Activated CD8-positive, alpha-beta T cell treated with anti-CD3 and anti-CD28 coated beads for 36 hours (primary cell): ENCODE measurements at places on chromosomes 5 and 9.

DNA sequence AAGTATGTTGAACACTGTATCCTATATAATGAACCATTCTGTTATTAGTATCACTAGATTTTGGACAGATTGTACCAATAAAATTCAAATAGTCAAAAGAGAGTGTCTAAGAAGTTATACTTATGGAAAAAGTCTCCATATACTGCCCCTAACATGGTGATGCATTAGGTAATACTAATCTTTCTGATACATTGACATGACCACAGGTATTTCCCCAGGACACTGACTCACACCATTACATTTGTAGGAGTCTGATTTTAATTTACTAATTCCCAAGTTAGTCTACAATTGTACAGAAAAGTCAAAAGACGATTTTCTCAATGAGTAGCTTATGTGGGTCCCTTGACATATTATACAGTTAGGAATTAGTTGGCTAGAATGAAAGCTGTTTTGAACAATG lies 593.8 kb downstream of the ISL1 start:
- no peak for DNase-seq

GRCh38 chr9:120892748-120893610 lies 16.0 kb upstream of the PHF19 start:
- DNase-seq, result peak; percentile 83

- DNase-seq, result no peak
Measured at GRCh38 chr5:172797771-172798191, 26.8 kb upstream of the DUSP1 start.

DNA sequence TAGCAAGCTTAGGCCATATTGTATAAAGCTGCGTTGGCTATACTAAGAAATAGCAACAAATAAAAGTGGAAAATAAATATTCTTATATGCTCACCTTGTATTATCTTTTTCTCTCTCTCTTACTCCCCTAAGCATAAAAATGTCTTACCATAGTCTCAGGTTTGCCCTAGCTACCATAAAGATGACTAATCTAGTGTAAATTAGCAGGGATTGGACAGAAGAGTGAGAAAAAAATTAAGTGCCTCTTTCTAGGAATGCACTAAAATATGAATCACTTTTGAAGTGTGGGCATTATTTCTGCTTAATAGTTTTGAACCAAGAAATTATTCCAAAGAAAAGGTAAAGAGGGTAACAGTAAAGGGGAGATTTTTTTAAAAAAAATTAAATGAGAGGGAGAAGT lies 201.3 kb downstream of the HINT1 start:
- no peak for DNase-seq

- peak; percentile 47 for DNase-seq
Measured at GRCh38 chr5:81420039-81420667, 26.2 kb upstream of the ACOT12 start.

DNA sequence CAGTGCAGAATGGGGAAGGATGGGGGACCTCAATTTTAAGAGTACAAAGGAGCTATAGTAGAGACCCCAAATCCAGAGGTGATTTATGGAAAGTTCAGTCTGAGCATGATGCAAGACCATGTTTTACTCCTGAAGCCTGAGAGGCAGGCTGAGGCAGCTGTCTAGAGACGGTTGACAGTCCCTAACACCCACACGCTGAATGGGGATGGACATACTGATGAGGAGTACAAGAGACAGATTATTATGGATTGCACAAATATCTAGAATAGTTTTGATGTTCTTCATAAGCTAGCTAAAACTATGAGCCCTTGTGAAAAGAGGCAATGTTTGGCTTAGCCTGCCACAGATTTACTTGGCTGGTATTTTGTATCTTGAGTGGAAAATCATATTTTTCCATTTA lies 64.5 kb downstream of the PRR16 start:
- no peak for DNase-seq

GRCh38 chr5:105659396-105659795 lies 2011.3 kb downstream of the EFNA5 start:
- no peak for DNase-seq

GRCh38 chr5:129398026-129398678 lies 61.9 kb upstream of the ADAMTS19 start:
- DNase-seq, result no peak

- no peak for DNase-seq
Measured at GRCh38 chr5:109830955-109831502, 141.3 kb downstream of the MAN2A1 start.

GRCh38 chr5:10573487-10574145 lies 9.7 kb downstream of the ANKRD33B start:
- DNase-seq, result no peak

- DNase-seq, result no peak
Measured at GRCh38 chr9:134978272-134978671, 60.6 kb upstream of the FCN1 start.

- DNase-seq, result no peak
Measured at GRCh38 chr9:115106001-115106400, 12.0 kb downstream of the TNC start.

DNA sequence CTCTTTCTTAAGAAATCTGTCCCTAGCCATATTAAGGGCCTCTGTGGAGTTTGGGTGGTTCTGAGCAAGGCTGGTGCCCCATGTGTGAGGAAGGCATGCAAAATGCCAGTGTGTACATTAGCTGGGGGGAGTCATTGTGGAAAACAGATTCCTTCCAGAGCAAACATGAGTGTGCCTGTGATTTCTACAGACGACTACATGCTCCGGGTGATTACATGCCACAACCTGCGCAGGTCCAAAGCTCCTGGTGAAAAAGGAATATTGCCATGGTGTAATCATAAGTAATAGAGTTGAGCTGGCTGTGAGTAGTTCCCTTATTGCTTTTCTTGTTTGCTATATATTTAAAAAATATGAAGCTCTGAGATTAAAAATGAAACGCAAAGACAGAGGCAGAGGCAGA lies 102.1 kb downstream of the ACER2 start:
- DNase-seq, result no peak

- no peak for DNase-seq
Measured at GRCh38 chr5:10663489-10664179, 97.4 kb downstream of the DAP start.

DNA sequence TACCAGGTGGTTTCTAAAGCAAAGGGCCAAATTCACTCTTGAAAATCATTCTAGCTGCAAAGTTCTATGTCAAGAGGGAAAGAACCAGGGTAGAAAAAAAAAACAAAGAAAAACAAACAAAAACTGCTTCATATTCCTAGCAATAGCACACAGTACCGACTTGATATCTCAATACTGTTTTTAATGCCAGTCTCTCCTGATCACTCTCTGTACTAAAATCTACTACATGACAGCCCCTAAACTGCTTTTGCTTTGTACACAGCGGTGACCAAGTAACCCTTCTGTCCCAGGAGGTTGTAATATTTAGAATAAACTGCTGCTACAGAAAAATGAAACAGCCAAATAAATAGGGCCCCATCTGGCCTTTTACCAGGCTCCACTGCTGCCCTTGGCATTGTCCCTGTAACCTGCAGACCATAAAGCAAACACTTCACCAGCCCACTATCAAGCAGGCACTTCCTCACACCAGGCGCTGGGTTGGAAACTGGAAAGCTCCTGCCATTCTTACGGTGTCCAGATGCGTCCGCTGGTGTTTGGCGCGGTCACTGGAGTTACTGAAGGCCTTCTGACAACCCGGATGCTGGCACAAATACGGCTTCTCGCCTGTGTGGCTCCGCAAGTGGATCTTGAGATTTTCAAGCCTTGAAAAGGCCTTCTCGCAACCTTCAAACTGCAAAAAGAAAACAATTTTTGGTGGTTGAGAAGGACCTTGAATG lies 363.2 kb downstream of the GLIS3 start:
- no peak for DNase-seq

GRCh38 chr9:132795511-132796303 lies 82.4 kb downstream of the AK8 start:
- DNase-seq, result no peak

DNA sequence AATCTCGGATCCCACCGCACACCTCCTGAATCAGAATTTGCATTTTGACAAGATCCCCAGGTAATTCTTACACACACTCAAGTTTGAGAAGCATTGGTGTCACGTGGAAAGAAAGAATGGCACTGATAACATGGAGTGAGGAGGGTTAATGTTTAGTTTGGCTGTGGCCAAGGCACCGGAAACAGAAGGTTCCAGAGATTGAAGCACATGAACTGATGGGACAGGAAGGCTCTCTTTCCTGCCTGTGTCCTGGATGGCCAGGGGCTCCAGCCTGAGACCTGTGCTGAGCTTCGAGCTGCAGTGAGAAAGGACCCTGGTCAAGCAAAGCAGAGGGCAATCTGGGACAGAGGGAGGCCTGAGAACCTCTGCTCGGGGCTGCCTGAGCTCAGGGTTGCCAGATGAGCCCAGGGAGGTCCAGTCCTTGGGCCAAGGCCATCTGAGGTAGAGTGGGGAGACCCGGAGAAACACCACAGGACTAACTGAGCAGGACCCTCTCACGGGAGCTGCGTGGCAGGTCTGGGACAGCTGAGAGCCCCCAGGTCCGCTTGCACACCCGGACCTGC lies 27.3 kb downstream of the AFAP1L1 start:
- no peak for DNase-seq

- no peak for DNase-seq
Measured at GRCh38 chr5:2762744-2763532, 11.5 kb upstream of the IRX2 start.

DNA sequence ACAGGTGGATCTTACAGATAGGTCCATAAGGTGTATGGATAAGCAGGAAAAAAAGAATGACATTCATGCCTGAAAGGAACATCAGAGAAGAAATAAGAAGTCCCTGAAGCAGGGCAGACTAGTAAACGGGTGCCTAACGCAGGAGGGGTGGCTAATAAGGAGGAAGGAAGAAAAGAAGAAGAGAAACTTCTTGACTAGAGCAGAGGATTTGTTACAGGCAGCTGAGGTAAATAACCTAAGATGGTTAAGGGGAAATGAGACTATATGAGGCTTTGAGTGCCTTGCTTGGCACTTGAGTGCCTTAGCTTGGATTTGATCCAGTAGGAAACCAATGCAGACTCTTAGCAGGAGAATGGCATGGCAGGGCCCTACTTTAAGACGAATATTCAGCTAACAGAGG lies 313.5 kb upstream of the PDE4D start:
- no peak for DNase-seq

- no peak for DNase-seq
Measured at GRCh38 chr9:21779397-21779796, 23.0 kb upstream of the MTAP start.

DNA sequence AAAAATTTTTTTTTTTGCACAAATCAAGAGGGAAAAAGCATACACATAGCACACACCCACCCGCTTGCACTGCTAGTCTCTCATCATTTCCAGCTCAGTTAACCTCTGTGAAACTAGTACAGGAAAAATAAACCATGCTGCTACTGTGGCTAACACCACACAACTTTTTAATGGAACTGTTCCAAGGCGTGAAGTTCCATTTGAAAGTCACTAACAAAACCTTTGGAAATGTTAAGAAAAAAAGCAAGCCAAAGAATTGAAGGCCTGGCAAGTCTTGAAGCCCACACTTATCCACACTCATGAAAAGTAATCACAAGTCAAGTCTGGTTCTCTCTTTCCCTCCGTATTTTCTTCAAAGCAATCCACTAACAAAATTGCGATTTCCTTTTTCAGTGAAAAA lies 116.3 kb downstream of the FANCC start:
- no peak for DNase-seq

DNA sequence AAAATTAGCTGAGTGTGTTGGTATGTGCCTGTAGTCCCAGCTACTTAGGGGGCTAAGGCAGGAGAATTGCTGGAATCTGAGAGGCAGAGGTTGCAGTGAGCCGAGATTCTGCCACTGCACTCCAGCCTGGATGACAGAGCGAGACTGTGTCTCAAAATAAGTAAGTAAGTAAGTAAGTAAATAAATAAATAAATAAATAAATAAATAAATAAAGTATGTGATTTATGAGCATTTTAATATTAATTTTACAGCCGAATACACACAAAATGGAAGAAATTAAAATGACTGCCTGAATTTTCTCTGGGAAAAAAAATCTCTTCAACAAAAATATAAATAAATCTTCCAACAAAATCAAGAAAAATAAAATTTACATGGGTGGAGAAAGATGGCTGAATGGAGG lies 740.7 kb downstream of the CDH18 start:
- DNase-seq, result no peak

DNA sequence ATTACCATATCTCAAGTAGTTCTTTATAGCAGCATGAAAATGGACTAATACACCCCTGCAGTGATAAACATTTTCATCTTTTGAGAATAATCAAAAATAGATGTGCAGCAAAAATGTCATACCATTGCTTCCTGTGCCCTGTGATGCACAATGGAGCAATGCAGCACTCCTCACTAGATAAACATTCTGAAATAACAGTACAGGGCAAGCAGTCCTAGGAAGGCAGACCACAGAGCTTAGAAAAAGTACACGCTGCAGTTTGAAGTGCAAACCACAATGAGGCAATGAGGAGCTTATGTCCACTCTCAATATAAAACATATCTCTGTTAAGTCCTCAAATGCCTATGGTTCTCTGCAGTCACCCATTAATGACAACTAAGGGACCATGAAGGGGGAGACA lies 367.6 kb downstream of the PDE4D start:
- no peak for DNase-seq

- no peak for DNase-seq
Measured at GRCh38 chr9:105198865-105199264, 45.6 kb upstream of the SLC44A1 start.

- no peak for DNase-seq
Measured at GRCh38 chr9:105886136-105886535, 191.8 kb downstream of the TMEM38B start.

DNA sequence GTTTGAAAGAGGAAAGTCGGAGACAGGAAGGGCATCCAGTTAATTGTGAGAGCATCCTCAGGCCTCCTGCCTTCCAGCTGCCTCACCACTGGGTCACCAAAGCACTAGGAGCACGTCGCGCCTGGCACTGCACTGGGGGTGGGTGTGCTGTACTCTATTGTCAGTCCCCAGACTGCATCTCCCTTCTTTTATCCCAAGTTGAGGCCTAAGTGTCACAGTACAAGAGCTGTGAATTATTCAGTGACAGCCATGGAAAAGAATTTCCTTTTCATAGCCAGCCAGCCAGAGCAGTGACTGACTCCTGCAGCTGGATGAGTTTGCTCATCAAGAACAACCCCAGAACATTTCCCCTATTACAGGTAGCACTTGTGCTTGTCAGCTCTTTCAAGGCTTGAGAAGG lies 16.3 kb downstream of the CLTA start:
- DNase-seq, result no peak

DNA sequence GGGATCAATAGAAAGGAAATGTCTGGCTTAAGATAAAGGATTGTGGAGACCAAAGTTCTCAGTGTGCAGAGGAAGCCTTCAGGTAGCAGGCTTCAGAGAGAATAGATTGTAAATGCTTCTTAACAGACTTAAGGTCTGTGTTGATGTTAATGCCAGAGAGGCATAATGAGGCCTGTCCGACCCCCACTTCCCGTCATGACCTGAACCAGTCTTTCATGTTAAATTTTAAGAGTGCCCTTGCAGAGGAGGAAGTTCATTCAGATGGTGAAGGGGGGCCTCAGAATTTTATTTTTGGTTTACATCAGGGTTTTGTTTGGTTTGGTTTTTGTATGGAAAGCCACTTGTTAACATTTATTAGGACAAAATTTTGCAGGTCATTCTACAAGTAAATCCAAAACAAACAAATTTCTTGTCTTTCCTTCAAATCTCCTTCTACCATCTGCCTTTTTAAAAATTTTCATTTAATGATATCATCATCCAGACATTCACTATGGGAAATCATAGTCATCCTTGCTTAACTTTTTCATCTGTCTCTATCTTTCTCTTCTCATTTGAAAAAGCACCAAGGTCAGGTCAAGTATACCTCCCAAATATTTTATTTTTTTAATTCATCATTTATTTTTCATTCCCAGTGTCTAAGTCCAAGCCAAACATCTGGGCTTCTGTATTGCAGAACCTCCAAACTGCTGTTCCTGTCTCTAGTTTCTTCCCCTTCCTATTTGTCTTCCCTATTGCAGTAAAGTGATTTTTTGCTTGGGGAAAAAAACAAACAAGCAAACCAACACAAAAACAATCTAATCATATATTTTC lies 6.9 kb upstream of the ABCA1 start:
- no peak for DNase-seq
